AG04450 (cell line): ENCODE measurements at places on chromosomes 4 and X. TPM values are rescaled to one million over a fixed set of nuclear protein-coding genes. Genes with fewer than 3 reads are reported as not detected.
A peak's percentile ranks its signal among the peaks of the same experiment; 100 is the strongest.

DNA sequence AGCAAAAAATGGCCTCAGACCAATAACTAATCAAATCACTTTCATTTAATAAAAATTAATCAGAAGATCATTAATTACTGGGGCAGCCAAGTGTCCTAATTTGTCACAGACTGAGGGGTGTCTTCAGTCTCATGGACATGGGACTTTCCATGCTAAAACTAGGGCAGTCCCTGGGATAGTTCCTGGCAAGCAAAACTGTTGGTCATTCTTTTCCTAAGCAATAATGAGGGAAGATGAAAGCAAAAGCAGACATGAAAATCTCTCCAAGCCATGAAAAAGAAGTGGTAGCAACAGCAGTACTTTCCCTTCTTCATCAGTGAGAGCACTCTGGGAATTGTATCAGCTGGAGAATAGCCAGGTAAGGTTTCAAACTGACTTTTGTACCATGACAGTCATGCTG is 3.7 kb upstream of the ANTXR2 start:
- DNase-seq: no peak

MTTP gene
- polyA plus RNA-seq: 0.02 TPM in 2 replicates

- peak; percentile 78 for DNase-seq
These were observed 257.7 kb downstream of the RAPGEF2 start for GRCh38 chr4:159360549-159360948.

- DNase-seq: no peak
These were observed 9.9 kb upstream of the MOB1B start for GRCh38 chr4:70892086-70892769.
